ENCODE measurements at places on chromosomes 7 and 10.

DNA sequence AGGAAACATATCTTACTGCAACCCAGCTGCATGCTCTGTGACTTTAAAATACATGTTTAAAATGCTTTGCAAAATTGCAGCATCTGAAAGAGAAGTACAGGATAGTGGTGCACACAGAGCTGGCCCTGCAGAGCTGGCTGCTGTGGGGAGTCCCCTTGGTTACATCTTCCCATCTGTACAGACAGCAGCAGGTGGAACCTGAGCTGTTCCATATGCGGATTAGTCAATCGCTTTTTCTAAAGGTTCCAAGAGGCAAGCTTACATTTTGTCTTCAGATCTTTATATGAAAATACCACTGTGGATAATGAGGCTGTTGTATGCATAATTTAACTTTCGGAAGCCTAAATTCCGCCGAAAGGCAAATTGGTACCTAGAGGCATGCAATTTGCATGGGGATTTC, 444.1 kb downstream of the NRG3 start:
- DNase-seq = no peak

DNA sequence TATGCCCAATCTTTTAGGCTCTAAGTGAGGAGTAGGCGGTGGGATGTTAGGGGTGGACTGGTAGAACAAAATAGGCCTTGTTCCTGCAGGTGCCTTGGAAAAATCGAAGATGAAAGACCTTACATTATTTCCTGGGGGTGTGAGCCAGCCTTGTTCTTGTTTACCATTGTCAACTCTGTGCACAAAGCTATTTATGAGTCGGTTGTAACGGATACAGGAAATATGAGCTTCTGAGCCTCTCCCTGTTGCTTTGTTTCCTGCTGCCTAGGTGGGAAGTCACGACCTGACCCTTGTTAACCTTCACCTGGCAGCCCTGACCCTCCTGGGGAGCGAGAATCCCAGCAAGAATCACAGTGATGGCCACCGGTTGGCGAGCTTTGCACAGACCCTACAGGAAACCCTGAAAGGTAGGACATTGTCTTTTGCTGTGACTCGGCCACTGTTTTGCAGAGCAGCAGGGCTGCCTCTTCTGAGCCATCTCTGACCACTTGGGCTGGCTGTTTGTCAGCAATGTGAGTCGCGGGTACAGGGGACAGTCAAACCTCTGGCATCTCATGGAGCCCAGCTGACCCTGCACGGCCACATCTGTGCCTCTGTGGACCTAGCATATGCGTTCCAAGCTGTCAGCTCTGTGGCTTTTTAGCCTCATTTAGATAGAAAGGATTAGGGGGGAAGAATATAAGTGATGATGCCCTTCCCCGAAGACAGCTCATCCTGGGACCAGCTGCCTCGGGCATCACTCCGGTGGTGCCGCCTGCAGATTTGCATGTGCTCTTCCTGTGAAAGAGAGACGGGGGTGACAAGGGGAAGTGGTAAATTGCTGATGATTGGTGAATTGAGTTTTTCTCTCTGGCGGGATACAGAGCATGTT, 102.1 kb upstream of the ANLN start:
- peak; percentile 56 for DNase-seq

DNA sequence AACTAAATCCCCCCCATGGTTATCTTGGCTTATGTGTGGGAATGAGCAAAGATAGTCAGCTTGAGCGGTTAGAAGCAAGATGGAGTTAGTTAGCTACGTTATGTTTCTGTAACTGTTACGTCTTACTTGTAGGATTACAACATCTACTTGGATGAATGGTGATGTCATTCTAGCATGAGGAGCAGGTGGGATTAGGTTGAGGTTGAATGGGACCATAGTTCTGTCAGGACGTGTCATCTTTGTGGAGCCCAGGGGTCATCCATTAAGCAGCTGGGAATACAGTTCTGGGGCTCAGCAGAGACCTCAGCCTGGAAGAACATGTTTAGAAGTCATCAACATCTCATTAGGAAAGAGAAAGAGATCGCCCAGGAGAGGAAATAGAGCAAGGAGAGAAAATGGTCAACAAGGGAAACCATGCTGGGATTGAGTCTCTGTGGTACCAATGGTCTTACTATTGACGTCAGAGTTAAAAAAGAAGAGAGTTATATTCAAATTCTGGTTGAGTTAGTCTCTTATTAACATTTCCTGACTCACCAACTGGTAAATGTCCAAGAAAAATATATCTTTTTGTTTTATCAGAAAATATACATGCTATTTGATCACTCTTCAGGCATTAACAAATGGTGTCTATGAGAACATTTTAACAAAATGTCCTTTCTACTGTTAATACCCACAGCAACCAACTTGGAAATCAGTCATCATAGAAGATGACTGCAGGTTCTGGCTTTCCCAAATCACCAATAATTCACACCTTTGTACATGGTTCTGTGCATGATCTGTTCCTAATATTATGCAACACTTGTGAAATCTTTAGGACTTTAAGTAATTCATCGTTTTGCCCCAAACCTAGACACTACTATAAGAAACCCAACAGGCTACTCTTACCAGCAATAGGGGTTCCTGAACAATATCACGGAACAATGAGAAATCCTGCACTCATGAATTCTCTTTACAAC, 96.9 kb downstream of the KIAA1217 start:
- no peak for DNase-seq

GRCh38 chr10:28302012-28302637, 739 bp downstream of the MPP7 start:
- DNase-seq = no peak

DNA sequence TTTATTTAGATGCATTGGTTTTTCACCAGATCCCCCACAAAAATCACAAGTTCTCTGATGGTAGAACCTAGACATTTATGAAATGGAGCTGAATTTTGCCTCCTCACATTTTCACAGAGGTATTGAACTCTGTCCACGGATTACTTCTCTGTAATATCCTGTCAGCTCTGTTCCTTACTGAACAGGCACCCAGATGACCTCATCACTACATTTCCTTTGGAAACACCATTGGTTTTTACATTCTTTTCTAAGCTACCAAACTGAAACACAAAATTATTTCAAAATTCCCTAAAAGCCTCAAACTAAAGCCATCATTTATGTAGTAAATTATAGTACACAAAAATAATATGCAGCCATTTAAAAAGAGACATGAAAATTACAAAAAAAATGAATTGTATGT, 98.3 kb upstream of the KCNIP2 start:
- no peak for DNase-seq

DNA sequence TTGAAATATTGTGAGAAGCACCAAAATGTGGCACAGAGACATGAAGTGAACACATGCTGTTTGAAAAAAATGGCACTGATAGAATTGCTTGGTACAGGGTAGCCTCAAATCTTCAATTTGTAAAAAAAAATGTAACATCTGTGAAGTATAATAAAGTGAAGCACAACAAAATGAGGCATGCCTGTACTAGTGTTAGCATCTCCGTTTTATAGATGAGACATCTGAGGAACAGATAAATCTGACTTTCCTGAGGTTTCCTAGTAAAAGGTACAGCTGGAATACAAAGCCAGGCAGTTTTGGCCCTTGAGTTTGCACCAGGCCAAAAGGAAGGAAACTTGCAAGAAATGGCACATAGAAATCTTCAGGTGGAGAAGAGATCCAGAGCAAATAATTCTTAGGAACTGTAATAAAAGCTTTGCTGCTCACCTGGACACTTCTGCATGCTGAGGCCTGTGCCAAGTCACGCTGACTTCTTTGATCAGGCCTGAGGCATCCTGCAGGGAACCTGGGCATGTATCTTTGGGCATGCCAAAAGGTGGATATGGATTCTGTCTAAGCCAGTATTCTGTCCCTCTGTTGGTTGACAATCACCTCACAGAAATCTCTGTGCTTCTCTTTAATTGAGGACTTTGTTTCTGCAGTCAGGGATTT, 251.5 kb upstream of the PLPP4 start:
- no peak for DNase-seq

DNA sequence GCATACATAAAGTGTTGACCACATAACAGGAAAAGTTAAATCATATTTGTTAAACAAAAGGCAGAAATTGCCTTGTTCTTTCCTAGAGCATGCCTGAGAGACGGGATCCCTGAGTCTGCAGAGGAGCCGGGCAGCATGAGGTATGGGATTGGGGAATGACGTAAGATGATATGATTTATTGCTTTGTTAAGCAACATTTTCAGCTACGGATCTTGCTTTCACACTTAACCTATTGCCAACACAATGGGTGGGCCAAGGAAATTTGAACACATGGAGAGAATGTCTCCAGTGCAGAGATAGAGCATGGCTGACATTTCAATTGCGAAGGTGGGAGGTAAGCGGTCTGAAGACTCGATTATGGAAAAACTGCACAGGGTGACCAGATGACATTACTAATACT, 76.7 kb downstream of the EMX2 start:
- DNase-seq = no peak

GRCh38 chr7:46522354-46522906, 601.4 kb upstream of the IGFBP3 start:
- DNase-seq = no peak

- DNase-seq = no peak
These were observed 95.7 kb downstream of the ELAPOR2 start for GRCh38 chr7:86963599-86964230.
